ENCODE measurements at places on chromosomes 2 and 18.

DNA sequence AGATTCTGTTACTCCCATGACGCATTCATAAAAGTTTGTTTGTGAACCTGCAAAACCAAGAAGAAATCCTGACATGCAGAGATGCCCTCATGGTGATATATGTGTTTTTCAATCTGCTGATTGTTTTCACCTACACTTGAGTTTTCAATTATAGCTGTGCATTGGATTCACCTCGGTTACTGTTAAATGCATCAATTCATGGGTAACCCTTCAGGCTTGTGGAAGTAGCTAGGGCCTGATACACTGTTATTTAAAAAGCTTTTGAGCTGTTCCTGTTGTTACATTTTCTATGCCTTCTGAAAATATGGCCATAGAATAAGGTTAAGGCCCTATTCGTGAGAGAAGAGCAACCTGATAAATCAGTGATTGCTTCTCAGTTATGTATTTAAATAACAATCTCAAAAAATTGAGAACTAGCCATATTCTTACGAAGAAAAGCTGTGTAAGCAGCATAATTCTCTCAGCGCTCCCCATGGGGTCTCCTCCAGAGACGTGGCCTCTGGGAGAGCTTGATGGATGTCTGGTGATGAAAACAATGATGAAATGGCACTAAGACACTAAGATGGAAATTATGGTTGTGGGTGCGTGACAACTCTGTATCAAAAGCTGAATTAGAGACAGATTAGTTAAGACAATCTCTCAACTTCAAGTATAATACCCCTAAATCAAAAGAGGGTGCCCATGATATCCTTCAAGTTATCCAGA, 60.5 kb downstream of the RIT2 start:
- DNase-seq: no peak

GRCh38 chr2:40388161-40388560, 63.7 kb downstream of the SLC8A1 start:
- no peak for DNase-seq

GRCh38 chr2:44480068-44480467, 118.3 kb downstream of the CAMKMT start:
- DNase-seq: peak; percentile 3

DNA sequence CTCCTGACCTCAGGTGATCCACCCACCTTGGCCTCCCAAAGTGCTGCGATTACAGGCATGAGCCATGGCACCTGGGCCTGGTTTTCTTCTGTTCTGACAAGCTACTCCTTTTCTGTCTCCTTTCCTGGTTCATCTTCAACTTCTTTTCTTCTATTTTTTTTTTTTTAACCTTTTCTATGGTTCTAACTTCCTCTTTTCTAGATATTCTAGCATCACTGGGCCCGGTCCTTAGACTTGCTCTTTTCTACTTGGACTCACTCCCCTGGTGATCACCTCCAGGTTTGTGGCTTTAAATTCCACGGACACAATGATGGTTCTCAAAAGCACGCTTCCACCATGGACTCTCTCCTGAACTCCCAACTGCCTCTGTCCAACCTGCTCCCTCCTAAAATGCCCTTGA, 2.0 kb downstream of the EIF2AK2 start:
- DNase-seq: no peak

DNA sequence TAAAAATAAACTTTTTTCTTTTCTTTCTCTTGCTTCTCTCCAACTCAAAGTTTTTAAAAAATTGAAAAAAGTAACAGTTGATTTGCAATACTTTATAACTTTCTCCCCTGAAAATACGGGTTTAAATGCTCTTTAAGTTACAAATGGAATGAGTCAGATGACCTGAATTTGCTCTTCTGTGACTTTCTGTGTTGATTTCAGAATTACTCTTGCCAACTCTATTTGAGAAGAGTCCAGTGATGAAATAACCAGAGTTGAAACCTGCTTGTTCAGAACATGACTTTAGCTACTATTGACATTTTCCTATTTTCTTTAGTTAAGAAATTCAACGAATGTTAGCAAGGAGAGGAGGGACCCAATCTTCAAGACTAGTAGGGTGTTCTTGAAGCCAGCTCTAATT, 146.1 kb upstream of the ZSWIM2 start:
- no peak for DNase-seq

GRCh38 chr18:25465152-25465732, 113.3 kb upstream of the ZNF521 start:
- DNase-seq: no peak

- no peak for DNase-seq
These were observed 145.2 kb downstream of the INHBB start for GRCh38 chr2:120491111-120491625.

- DNase-seq: no peak
These were observed 127.7 kb downstream of the TNS1 start for GRCh38 chr2:217875138-217875537.

DNA sequence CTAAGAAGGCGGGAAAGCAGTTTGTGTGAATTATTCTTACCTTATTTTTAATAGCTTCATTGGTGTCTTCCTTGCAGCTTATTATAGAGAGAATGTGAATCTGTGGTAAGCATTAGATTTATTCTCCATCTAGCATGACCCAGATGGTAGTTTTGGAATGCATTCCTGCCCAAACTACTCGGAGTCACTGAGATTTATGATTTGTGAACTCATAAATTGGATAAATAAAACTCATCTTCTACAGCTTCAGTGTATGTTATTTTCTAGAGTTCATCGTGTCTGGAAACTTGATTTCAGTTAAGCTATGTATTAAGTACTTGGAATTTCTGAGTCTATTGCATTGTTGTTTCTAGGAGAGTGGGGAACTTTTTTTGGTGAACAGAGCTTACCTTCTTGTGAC, 170.5 kb downstream of the FAM210A start:
- no peak for DNase-seq

DNA sequence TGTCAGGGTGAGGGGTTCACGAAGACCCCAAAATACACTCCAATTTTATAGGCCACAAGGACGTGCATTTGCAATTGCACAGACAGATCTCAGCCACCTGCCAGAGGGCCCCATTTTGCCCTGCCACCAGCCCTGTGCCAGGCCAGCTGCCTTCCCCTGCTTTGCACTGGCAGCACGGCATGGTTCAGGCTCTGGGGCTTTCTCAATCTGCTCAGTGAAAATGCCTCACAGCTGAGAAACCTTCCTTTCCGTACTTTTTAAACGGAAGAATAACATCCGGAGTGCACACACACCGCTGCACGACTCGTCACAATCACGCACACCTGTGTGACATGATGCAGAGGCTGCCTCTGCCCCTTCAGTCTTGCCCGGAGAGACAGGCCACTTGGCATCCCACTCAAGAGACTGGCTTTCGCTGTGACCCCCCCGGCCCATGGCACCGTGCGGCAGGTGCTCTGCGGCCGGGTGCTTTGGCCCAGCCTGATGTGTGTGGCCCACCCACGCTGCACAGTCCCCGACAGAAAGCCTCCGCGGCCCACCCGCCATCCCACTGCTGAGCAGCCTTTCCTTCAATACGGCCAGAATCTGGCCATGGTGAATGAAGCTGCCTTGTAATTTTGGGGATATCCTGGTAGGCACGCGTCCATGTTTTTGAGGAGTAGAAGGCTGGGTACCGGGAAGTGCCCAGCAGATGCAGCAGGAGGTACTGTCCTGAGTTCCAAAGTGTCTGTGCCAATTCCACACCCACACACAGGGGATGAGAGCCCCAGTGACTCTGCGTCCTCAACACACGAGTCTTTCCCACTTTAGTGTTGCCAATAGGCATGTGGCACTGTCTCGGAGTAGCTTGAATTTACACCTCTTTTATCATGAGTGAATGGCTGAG, 88.8 kb downstream of the USP40 start:
- DNase-seq: no peak

DNA sequence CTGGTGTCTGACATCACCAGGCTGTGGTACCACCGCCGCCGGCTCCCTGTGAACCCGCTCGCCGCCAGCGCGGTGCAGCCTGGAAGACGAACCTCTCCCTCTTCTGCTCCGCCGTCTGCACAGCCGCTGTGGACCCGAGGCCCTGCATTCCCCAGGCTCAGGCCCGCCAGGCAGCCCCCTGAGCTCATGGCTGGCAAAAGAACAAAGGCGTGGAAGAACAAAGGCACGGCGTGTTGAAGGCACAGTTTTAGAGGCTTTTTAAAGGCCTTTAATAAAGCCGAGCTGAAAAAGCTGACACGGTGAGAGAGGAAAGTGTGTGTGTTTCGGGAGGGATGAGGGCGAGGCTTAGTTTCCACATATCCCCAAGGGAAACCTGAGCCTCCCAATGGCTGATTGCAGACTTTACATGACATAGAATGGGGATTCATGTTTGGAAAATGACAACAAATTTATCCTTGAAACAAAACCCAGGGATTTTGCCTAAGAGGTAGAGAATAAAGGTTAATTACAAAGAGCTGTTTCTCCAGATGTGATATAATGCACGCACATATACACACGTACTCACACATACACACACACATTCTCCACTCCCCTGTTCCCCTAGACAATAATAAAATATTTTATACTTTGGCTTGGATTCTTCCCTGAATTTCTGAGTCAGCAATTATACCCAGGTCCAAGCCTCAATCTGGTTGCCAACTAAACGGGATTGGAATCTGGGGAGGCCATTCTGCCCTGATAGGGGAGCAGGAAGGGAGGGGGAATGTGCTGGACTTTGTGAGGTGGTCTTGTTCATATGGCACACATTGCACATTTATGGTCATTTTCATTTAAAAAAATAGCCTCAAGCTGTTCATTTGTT, 39.7 kb downstream of the RFX8 start:
- no peak for DNase-seq

GRCh38 chr18:24490539-24490938, 30.1 kb downstream of the HRH4 start:
- DNase-seq: no peak

- no peak for DNase-seq
These were observed 47.9 kb downstream of the LDLRAD4 start for GRCh38 chr18:13266218-13267100.

DNA sequence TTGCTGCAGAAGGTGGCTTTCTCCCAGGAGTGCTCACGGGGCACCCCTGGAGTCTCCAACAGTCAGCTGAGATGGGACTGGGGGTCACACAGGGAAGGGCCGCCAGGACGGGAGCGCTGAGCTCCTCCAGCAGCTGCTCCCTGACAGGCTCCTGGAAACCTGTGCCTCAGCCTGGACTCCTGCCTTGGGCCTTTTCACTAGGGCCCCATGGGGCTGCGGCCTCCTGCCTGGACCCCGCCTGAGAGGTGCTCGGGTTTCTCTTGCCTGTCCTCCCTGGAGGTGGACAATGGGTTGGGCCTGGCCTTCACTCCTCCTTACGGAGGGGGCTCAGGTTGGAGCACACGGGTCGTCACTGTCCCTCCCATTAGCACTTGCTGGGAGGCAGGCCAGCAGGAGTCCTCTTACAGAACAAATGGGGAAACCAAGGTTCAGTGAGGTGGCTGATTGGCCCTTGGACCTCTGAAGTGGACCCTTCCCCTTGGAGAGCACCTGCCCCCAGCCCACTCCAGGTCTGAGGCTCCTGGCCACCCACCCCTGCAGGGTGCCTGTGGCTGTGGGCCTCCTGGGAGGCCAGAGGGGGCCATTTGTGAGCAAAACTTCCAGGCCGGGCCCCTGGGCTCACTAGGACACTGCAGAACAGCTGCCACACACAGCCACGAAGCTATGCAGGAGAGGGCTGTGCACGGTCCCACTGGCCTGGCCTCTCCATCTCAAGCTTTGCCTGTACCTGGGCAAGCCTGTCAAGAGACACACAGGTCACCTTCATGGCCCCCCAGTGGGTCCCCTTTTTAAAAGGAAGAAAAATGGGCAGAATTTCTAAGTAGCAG, 57.1 kb upstream of the ODC1 start:
- no peak for DNase-seq

GRCh38 chr18:50803592-50803991, 16.2 kb downstream of the MRO start:
- no peak for DNase-seq

DNA sequence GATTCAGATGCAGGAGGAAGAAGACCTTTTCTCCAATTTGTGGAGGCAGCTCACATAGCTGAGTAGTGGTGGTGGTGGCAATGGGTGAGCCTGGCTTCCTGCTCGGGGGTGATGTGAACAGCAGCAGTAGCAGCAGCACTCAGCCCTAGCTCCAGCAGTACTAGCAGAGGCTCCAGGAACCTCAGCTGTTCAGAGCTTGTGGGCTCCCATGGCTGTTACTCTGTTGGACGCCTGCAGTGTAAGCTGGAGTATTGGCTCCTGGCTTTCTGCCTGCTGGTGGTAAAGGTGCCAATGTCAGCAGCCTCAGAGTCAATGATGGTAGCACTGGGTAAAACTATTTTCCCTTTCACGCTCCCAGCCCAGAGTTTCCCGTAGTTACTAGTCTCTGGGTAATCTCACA, 3.1 kb upstream of the SEH1L start:
- peak; percentile 19 for DNase-seq

DNA sequence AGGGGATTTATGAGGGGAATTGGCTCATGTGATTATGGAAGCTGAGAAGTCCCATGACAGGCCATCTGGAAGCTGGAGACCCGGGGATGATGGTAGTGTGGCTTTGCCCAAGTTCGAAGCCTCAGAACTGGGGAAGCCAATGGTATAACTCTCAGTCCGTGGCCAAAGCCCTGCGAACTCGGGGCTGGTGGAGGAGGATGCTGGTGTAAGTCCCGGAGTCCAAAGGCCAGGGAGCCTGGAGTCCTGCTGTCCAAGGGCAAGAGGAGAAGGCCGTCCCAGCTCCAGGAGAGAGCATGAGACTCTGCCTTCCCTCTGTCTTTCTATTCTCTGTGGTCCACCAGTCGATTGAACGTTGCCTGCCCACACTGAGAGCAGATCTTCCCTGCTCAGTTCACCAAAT, 43.2 kb upstream of the CABLES1 start:
- DNase-seq: no peak

GRCh38 chr2:73050121-73050545, 21.4 kb downstream of the SFXN5 start:
- no peak for DNase-seq

DNA sequence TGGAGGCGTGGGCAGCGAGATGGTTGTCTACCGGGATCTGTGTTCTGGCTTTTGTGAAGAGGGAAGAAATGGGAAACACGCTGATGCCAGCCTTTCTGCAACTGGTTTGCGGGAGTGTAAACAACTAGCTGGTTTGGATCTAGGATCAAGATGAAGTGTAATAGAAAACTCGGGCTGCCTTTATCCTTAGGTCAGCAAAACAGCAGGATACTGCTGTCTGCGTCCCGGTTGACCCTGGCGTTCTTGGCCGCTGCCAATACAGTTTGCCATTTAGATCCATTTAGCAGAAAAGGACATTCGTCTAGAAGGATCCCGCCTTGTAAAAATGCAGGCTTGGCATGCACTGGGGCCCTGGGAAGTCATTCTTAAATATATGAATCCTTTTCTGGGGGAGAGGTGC, 42.0 kb downstream of the RAB31 start:
- DNase-seq: no peak

Data from pons (tissue), 1 donor.